ENCODE measurements at places on chromosomes 5 and 9. TPM values are rescaled to one million over a fixed set of nuclear protein-coding genes. Genes with fewer than 3 reads are reported as not detected.

GRCh38 chr5:110346893-110347358 lies 379.5 kb downstream of the TMEM232 start:
- no peak for DNase-seq

- DNase-seq: no peak
Measured at GRCh38 chr5:173974688-173975239, 14.2 kb upstream of the C5orf47 start.

DNA sequence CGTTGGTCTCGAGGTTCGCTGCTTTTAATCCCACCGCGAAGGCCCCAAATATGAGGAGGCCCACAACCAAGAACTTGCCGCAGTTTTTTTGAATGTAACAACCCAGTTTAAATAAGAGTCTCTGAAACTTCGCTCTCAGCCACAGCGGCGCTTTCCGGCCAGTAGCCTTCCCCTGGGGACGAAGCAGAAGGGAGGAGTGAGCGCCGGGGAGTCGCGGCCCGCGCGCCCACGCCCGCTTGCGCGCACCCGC lies 10.4 kb downstream of the PTCH1 start:
- DNase-seq: peak; percentile 57

DNA sequence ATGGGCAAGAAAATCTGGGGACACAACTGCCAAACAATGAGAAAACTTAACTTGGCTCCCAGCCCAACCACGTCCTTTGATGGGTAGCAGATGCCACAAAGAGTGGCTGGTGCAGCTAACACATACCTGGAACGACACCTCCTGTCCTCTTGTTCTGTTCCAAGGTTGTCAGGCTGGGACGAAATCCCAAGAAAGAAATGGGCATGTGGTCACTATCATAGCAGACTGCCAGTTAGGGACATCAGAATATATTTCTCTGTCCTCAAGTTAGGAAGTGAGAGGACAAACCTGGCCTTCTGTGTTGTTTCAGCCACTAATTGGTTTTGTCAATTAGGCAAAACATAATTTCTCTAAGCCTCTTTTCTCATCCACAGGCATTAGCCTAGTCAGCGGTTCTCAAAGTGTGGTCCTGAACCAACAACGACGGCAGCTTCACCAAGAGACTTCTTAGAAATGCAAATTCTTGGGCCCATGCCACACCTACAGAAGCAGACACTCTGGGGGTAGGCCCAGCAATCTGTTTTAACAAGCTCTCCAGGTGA lies 63.4 kb downstream of the RAPGEF1 start:
- DNase-seq: no peak

DNA sequence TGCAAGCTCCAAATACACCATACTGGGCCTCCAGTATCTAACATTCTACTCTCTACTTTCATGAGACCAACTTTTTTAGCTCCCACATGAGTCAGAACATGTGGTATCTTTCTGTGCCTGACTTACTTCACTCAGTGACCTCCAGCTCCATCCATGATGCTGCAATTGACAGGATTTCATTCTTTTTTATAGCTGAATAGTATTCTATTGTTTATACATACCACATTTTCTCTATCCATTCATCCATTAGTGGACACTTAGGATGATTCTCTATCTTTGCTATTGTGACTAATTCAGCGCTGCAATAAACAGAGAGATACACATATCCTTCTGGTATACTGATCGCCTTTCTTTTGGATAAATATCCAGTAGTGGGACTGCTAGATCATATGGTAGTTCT lies 68.5 kb downstream of the EPB41L4A start:
- DNase-seq: no peak

DNA sequence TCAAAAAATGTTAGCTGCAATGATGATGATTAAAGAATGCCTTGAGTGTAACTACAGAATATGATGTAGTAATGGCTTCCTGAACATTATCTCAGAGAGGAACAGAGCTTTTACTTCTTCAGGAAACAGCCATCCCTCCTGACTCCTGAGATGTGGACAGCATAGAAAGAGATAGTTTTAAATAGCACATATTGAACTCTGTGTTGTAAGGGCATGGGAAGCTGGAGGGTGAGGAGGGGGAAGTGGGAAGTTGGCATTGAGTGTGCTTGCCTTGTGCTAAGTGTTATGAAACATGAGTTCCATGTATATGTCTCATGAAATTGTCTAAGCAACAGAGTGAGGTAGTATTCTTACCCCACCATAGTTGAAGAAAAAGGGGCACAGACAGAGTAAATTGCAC lies 161.5 kb upstream of the SLC28A3 start:
- DNase-seq: peak; percentile 4

The HACD4 gene
- polyA plus RNA-seq: 1.5 TPM

GRCh38 chr5:68319706-68320412 lies 104.3 kb downstream of the PIK3R1 start:
- DNase-seq: no peak

- no peak for DNase-seq
Measured at GRCh38 chr5:109709225-109709624, 19.5 kb downstream of the MAN2A1 start.

GRCh38 chr5:134582281-134582680 lies 50.3 kb downstream of the SAR1B start:
- no peak for DNase-seq

GRCh38 chr9:81375187-81376100 lies 313.9 kb downstream of the TLE1 start:
- DNase-seq: no peak

The MPDZ gene
- 44.0 TPM for polyA plus RNA-seq

DNA sequence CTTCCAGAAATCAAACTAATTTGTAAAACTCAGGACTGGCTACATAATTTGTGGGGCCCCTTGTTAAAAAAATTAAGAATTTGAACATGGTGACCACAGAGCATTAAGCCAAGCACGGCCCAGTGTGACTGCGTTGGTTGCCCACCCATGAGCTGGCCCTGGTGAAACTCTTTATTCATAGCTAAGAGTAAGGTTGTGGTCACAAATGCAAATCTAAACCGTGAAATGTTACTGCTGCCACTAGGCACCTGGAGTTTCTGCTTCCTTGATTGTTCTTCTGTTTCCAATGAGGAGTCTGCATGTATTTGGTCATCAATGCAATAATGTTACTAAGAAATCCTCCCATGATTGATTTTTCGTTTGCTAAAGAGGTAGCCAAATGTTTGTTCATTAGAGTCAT lies 4.2 kb downstream of the GCNT1 start:
- DNase-seq: no peak

The OR1Q1 gene
- not detected for polyA plus RNA-seq

GRCh38 chr5:171736976-171737891 lies 48.4 kb upstream of the SMIM23 start:
- peak; percentile 38 for DNase-seq

DNA sequence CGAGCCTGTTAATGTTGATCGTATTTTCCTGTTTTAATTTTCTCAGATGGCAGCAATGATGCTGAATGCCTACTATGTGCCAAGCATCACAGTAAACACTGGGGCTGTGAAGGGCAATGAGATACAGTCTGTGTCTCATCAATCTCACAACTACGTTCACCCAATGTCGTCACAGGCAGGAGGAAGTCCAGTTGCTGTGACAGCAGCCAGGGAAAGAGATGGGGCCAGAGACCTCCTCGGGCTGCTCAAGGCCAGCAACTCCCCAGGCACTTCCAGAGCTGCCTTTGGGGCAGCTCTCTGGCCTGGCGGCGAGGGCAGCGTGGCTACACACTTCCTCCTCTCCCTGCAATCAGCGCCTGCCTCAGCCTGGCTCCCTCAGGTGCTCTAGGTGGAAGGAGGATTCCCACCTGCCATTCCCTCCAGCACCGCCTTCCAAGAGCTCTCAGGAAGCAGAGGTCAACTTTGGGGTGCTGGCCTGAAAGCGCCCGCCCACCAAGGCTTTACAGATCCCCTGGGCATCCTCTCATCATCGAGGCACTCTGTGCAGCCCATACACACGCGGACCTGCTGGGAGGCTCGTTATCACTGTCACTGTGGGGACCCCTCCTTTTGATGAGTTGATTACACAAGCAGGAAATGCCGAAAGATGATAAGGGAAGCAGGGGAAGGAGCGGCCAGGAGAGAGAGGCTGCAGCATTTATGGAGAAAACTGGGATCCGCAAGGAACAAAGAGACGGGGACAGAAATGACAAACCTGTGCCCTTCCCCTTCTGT lies 159.2 kb downstream of the ZDHHC21 start:
- DNase-seq: no peak

The CSF1R gene
- 21.9 TPM for polyA plus RNA-seq

- no peak for DNase-seq
Measured at GRCh38 chr5:128216860-128217531, 133.4 kb downstream of the SLC12A2 start.

The SDHA gene
- 100 TPM for polyA plus RNA-seq

- no peak for DNase-seq
Measured at GRCh38 chr9:23658376-23659258, 167.4 kb downstream of the ELAVL2 start.

DNA sequence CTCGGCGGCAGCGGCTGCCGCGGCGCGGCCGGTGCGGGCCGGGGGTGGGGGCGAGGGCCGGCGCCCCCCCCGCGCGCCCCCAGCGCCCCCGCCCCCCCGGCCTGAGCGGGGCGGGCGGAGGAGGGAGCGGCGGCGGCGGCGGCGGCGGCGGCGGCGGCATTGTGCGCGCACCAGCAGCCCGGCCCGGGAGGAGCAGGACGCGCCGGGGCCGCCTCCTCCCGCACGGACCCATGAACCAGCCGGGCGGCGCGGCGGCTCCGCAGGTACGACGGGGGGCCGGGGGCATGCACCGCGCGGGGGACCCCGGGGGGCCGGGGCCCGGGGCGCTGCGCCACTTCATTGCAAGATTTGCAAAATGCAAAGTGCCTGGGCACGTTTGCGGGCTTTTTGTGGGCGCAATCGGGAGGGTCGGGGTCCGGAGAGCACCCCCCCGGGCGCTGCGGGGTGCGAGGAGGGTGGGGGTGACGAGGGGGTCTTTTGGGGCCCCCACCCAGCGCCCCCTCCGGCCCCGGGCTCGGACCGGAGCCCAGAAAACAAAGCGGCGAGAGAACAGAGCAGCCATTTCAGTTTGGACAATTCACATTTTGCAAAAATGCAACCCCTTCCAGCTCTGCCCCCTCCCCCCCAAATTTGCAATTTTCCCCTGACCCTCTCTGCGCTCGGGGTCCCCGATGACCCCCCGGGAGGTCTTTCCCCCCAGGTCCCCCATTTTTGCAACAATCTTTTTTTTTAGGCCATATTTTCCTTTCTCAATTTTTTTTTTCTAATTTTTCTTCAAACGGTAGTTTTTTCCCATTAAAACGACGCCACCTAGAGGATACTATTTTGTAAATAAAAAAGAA lies at the start of gene ZNF618:
TSS of gene ZNF618 (plus strand) at position 159 of the 842 bp plus-strand sequence. CDS start at position 231, 72 bp downstream.
- no peak for DNase-seq
